ENCODE measurements at places on chromosomes 2 and 18. TPM values are rescaled to one million over a fixed set of nuclear protein-coding genes. Genes with fewer than 3 reads are reported as not detected.

DNA sequence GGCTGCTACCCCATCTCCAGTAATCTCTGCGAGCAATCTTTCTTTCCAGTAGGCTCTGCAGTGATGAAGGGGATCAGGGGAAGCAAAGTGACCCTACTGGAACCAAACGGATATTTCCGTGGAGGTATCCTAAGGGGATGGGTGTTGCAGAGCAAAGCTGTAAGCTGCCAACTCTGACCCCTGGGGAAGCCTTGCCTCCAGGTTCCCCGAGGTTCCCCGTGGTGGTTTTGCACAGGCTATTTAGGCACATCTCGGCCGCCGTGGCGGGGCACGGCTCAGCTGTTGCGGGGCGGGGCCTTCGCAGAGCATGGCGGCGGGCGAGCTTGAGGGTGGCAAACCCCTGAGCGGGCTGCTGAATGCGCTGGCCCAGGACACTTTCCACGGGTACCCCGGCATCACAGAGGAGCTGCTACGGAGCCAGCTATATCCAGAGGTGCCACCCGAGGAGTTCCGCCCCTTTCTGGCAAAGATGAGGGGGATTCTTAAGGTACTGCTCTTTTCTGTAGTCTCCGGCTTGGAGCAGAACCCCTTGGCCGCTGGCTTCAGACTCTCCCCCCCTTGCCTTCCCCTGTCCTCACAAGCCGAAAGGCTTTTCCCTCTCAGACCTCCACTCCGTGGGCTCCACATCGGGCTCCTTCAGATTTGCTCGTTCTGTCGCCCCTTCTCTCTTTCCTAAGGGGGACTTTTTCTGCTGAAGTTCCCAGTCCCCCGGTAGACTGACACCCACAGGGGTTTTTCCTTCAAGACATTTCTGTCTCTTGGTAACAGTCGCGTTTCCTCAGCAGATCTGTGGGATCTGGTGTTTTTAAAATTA is at the start of gene COMMD1:
Gene COMMD1, plus strand, starts transcription at position 303 of the 814 bp plus-strand sequence. Its CDS starts 5 bp downstream, at position 308.
- no peaks in the 10 kb centered on the region for H3K27me3 ChIP-seq
- no peaks in the 10 kb centered on the region for H3K36me3 ChIP-seq

DNA sequence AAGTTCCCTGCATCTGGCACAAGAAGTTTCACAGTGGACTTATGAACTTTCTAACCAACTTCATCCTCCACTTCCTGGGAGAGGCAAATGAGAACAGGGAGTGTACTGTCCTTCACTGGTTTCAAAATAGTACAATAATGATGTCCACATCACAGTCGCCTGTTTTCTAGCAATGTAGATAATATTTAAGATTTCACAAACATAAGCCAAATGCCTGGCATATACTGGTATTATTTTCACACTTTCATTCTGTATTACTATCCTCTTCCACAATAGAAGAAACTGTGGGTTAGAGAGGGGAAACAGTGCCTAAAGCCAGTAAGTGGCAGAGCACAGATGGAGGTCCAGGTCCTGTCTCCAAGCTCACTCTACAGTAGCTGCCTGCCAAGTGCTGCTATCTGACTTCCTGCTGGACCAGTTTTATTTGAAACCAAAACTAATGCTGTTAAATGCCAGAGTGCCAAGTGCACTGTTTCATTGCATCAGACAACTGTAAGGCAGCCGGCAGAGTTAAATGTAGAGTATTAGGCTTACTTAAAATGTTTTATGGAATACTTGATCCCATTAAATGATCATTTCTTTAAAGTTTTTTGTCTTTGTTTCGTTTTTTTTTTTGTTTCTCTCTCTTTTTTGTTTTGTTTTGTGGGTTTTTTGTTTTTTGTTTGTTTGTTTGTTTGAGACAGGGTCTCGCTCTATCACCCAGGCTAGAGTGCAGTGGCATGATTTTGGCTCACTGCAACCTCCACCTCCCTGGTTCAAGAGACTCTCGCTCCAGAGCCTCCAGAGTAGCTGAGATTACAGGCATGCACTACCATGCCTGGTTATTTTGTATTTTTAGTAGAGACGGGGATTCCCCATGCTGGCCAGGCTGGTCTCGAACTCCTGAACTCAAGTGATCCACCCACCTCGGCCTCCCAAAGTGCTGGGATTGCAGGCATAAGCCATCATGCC is 15.1 kb downstream of the COBLL1 start:
- H3K27ac ChIP-seq, result peak overlapping the region; percentile 10
- H3K27me3 ChIP-seq, result no peaks in the 10 kb centered on the region
- peak overlapping the region; percentile 3 for H3K4me3 ChIP-seq
- no peak for DNase-seq
- no peaks in the 10 kb centered on the region for H3K36me3 ChIP-seq

GRCh38 chr2:85743304-85743978 is 10.3 kb upstream of the ATOH8 start:
- no peaks in the 10 kb centered on the region for H3K36me3 ChIP-seq
- no peak for DNase-seq

GRCh38 chr2:132860220-132860619 is 190.2 kb upstream of the LYPD1 start:
- H3K36me3 ChIP-seq, result no peaks in the 10 kb centered on the region
- no peaks in the 10 kb centered on the region for H3K4me1 ChIP-seq
- DNase-seq, result no peak
- no peaks in the 10 kb centered on the region for H3K27me3 ChIP-seq

GRCh38 chr2:869357-869871 is 81.2 kb upstream of the SNTG2 start:
- H3K4me1 ChIP-seq, result no peaks in the 10 kb centered on the region
- H3K27me3 ChIP-seq, result no peaks in the 10 kb centered on the region
- no peak overlapping the region for H3K27ac ChIP-seq
- H3K36me3 ChIP-seq, result no peaks in the 10 kb centered on the region

GRCh38 chr18:60197671-60198462 is 174.7 kb downstream of the MC4R start:
- H3K27ac ChIP-seq, result no peak overlapping the region
- no peak for DNase-seq
- H3K36me3 ChIP-seq, result no peaks in the 10 kb centered on the region
- H3K27me3 ChIP-seq, result no peaks in the 10 kb centered on the region
- H3K4me3 ChIP-seq, result no peak overlapping the region

DNA sequence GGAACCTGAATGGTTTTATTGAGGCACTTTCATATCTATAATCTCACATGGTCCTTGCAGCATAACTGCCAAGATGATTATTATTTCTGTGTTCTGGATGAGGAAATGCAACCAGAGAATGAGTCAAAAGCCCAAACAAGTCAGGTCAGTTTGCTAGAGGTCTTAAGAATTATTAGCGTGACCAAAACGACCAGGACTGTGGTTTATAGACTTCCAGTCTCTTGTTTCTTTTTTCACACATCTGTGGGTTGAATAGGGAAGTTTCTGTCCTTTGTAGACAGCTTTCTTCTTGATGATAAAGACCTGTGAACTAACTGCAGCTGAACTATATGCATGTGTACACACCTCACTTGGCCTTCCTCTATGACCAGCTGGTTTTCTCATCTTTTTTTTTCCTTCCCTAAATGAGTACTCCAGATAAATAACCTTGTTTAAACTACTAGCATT is 13.9 kb downstream of the ADAM23 start:
- H3K27me3 ChIP-seq, result no peaks in the 10 kb centered on the region
- no peak for DNase-seq
- H3K4me3 ChIP-seq, result no peak overlapping the region
- H3K36me3 ChIP-seq, result no peaks in the 10 kb centered on the region
- H3K4me1 ChIP-seq, result no peaks in the 10 kb centered on the region
- no peak overlapping the region for H3K27ac ChIP-seq

DNA sequence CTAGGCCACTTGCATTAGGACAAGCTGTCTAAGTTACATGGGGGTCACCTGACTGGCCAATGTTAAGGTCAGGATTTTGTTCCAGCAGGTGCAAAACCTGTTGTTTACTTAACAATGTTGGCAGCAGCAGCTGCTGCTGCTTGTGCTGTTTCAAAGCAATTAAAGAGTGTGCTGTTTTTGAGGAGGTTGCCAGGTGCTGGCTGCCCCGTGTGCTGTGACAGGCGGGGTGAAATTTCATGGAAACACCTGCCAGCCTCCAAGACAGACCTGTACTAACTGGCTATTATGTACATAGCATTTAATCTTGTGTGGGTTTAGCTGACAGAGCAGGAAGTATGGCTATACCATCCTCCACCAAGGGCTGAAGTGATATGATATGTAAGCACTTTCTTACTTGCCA is 224.9 kb downstream of the ASXL3 start:
- H3K27me3 ChIP-seq, result no peaks in the 10 kb centered on the region
- H3K36me3 ChIP-seq, result no peaks in the 10 kb centered on the region
- H3K27ac ChIP-seq, result no peak overlapping the region
- DNase-seq, result no peak

- no peak for DNase-seq
- H3K27ac ChIP-seq, result no peak overlapping the region
- H3K4me1 ChIP-seq, result no peaks in the 10 kb centered on the region
These were observed 306.8 kb upstream of the SKOR2 start for GRCh38 chr18:47558110-47558750.

GRCh38 chr2:122112216-122113005 is 357.0 kb downstream of the TSN start:
- no peaks in the 10 kb centered on the region for H3K27me3 ChIP-seq
- no peaks in the 10 kb centered on the region for H3K36me3 ChIP-seq
- H3K27ac ChIP-seq, result no peak overlapping the region

DNA sequence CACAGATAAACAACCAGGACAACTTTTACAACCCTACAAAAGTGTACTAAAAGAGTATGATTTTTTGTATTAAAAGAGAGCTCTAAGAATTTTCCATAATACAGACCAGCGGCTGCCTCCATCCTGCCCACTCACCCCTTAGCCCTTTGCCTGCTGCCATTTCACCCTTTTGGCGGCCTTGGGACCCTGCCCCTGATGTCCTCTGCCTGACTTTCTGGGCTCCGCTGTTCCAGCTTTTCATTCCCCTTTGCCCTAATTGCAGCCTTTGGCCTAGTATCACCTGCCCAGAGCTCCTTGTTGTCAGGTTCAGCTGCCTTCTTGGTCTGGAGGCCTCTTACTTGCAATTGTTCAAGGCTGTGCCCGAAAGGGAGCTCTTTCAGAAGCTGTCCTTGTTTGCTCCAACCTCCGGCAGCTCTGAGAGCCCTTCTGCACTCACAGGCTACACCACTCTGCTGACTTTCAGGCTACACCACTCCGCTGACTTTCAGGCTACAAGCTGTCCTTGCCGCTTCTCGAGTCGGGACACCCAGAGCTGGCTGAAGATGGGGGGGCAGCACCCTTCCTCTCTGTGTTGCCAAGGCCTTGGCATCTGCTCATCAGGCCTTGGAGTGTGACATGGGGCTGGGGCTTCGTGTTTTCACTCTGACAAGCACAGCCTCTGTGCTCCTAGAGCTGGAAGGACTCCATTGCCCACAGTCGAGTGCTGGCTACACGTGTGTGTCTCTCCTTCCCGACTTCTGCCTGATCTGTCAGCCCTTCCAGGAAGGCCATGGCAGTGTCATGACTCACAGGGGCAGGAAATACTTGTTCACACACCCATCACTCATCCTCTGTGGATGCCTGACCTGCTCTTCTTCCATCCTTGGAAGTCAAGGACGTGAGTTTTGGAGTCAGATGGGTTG is 43.1 kb upstream of the HDAC4 start:
- no peak overlapping the region for H3K4me3 ChIP-seq
- no peaks in the 10 kb centered on the region for H3K27me3 ChIP-seq
- peak overlapping the region; percentile 33 for H3K27ac ChIP-seq
- DNase-seq, result no peak

DNA sequence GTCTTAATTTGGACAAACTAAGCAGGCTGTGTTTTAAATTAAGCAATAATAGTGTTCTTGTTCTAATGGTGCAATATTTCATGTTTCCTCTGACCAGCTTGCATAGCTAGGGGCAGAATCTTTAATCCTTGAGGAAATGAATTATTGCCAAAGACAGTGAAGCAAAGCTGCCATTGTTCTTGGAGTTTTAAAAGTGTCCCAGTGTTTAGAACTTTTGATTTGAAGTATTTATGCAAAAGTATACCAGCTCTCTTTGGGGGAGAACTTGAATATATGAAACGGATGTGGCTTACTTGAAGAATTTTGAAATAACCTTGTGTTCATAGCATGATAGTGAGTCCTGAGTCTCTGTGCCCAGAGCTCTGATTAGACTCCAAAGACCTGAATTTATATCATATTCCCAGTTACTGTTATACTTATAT is 33.4 kb downstream of the ITGA6 start:
- H3K27ac ChIP-seq, result no peak overlapping the region
- H3K27me3 ChIP-seq, result no peaks in the 10 kb centered on the region
- no peak overlapping the region for H3K4me3 ChIP-seq

GRCh38 chr2:100208141-100208770 is 65.9 kb upstream of the AFF3 start:
- DNase-seq, result no peak
- no peaks in the 10 kb centered on the region for H3K27me3 ChIP-seq
- no peaks in the 10 kb centered on the region for H3K36me3 ChIP-seq
- no peak overlapping the region for H3K4me3 ChIP-seq
- H3K4me1 ChIP-seq, result no peaks in the 10 kb centered on the region
- no peak overlapping the region for H3K27ac ChIP-seq

GRCh38 chr2:176419591-176420071 is 150.4 kb downstream of the MTX2 start:
- H3K27ac ChIP-seq, result no peak overlapping the region
- H3K4me1 ChIP-seq, result no peaks in the 10 kb centered on the region
- DNase-seq, result no peak
- no peak overlapping the region for H3K4me3 ChIP-seq
- H3K27me3 ChIP-seq, result peaks cover 6% of the 10 kb centered on the region
- H3K36me3 ChIP-seq, result no peaks in the 10 kb centered on the region

DNA sequence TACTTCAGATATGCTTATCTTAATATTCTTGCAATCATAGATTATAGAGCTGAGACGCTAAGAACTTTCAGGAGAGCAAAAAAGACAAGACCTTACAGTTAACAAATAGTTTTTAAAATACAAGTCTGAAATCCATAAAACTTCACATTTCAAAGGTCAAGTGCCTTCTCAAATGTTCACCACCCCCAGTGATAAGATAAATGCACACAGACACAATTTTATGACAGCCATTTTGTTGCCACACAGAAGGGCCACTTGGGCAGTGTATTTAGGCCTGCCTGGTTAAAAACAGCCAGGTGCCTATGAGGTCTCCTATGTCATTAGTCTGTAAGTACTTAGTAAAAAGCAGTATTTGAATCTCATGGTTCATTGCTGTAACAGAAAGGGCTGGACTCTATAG is 8.1 kb upstream of the PSTPIP2 start:
- H3K27ac ChIP-seq, result no peak overlapping the region
- H3K4me1 ChIP-seq, result no peaks in the 10 kb centered on the region
- no peaks in the 10 kb centered on the region for H3K27me3 ChIP-seq
- no peak overlapping the region for H3K4me3 ChIP-seq

The TMEM247 gene
- not detected for total RNA-seq

The FHL2 gene
- total RNA-seq, result 99.2 TPM

The C2orf81 gene
- total RNA-seq, result 14.4 TPM

The CRYGD gene
- not detected for total RNA-seq

The MROH2A gene
- not detected for total RNA-seq
